ENCODE measurements at places on chromosomes 6 and 20. TPM values are rescaled to one million over a fixed set of nuclear protein-coding genes. Genes with fewer than 3 reads are reported as not detected.

CDH22 gene
- not detected for total RNA-seq

SPDEF gene
- not detected for total RNA-seq

SEL1L2 gene
- total RNA-seq = not detected

LHFPL5 gene
- not detected for total RNA-seq

LAMA2 gene
- total RNA-seq = 43.3 TPM

PRRT1 gene
- total RNA-seq = 0.30 TPM

MCCD1 gene
- total RNA-seq = not detected

CDH26 gene
- not detected for total RNA-seq

CNKSR3 gene
- 2.9 TPM for total RNA-seq

HLA-DQB1 gene
- total RNA-seq = not detected

TAF11 gene
- 50.0 TPM for total RNA-seq

Data from epithelial cell of umbilical artery (primary cell).